Germinal center (tissue), 1 donor: ENCODE measurements at places on chromosomes 11 and 22.

- DNase-seq, result no peak
Measured at GRCh38 chr11:134001088-134001487, 44.3 kb upstream of the IGSF9B start.

DNA sequence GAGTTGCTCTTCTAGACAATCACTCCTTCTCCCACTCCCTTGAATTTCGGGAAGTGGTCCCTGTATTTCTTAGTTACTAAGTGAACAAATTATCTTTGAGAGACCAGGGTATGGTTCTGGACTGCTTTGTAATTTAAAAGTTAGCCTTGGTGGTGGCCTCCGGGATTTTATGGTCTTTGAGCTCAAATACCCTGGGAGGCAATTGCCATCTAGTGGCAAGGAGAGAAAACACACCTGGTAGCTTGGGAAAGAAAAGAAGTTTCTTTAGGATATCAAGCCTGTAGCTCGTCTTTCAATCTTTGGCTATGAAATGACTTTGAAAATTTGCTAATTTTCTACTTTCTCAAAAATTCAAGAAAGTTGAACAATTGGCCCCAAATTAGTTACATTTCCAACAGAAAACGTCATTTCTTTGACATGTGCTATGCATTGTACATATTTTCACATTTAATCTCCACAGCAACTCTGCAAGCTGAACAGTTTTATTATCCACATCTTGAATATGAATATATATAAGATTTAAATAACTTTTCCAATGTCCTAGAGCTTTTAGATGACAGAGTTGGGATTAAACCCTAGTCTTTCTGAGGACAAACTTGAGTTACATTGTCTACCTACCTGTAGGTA is 39.1 kb downstream of the MMP27 start:
- DNase-seq, result peak; percentile 46

DNA sequence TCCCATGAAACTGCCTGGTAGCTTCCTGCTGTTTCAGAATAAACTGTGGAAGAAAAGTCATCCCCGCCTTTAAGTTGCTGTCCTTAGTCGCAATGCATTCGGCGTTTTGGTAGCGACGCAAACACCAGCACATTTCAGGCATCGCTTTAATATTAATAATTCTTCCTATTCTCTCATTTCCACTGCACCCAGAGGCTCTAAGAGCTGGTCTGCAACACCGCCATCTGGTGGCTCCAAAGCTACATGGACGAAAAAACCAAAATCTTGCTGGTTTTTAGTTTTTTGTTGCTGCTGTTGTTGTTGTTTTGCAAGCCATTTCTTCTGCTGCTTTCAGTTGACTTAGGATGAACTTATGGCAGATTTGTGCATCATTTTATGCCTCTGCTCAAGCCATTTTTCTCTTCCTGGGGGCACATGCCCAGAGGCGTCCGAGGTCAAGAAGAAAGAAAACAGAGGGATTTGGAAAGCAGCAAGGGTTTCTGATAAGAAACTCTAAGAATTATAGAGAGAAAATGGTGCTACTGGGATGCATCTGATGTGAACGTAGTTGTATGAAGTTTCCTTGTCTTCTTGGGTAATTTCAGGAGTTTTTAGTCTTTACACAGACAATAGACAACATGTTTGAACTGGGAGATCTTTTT is 345.4 kb upstream of the KIRREL3 start:
- peak; percentile 16 for DNase-seq

DNA sequence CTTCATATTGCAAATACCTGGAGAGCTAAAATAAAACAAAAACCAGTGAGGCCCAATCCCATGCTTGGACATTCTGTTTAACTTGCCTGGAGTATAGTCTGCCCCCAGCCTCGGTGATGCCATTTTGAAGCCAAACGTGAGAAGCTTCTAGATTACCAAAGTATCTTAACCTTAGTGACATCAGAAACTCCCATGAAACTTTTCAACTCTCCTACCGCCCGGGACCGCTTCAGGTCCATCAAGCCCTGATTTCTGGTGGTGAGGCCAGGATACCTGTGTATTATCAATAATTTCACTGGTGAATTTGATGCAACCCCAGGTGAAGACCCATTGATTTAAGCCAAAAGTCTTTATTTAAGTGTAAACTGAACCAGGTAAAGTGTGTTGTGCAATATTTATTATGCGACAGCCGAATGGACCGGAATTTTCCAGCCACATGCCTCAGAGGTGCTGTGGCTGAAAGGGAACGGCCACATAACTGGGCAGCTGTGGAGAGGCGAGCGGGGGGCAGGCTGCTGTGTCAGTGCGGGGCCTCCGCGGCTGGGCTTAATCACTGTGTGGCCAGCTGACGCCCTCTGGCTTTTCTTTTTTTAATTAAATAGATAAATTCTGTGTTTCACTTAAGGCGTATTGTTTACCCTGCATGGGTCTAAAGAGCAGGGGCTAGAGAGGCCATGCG is 385.5 kb upstream of the B3GAT1 start:
- DNase-seq, result no peak

- no peak for DNase-seq
Measured at GRCh38 chr11:57109331-57109730, 72.4 kb upstream of the LRRC55 start.

- DNase-seq, result no peak
Measured at GRCh38 chr11:15714641-15715399, 600.1 kb downstream of the INSC start.

- DNase-seq, result no peak
Measured at GRCh38 chr11:120645639-120646038, 134.1 kb downstream of the GRIK4 start.

DNA sequence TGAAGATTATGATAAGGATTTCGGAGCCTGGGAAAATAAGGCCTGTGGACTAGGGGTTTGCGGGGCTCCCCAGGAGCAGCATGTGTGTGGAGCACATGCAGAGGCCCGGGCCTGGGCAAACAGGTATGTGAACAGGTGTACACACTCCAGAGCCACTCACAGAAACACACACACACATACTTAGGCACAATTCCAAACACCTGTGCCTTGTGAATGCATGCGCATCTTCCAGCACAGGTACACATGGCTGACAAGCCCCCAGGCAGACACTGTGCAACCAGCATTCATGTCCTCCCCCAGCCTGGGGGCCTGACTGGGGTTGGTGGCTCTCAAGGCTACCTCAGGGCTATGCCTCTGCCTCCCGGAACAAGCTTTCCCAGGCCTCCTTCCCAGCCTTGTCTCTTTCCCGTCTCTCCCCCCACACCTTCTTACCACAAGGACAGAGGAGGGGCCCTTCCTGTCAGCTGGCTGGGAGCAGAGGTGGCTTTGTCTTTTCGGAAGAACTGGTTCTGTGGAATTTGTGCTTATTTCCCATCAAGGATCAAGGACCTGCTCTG is 2.6 kb upstream of the P2RY6 start:
- DNase-seq, result no peak

DNA sequence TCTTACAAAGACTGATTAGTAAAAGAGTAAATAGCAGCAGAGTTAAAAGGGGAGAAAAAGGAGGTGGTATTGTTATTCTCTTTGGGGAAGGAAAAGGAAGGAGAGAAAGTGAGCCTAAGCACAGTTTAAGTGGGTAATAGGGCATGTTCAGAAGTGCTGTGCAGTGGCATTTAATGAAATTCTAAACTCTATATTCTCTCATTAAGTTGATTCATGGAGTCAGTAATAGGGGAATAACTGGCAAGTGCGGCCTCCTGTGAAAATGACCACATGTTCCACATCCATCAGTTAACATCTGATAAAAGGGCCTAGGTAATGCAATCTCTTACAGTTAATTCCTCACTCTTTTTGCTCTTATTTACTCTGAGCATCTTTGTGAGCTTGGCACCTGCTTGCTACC is 516.7 kb downstream of the JRKL start:
- DNase-seq, result no peak
